A549 (cell line): ENCODE measurements at places on chromosomes 11 and 22.

DNA sequence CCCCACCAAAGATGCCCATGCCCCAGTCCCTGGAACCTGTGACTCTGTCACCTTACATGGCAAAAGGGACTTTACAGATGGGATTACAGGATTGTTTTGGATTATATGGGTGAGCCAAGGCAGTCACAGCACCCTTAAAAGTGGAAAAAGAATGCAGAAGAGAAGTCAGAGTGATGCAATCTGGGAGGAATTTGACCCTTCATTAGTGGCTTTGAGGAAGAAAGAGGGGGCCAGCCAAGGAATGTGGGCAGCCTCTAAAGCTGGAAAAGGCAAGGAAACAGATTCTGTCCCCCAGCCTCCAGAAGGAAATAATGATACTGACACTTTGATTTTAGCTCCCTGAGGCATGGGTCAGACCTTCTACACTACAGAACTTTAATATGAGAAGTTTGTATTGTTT lies 257.3 kb upstream of the ISX start:
- no peak for DNase-seq

GRCh38 chr11:41878095-41878494 lies 418.6 kb upstream of the LRRC4C start:
- peak; percentile 28 for DNase-seq

DNA sequence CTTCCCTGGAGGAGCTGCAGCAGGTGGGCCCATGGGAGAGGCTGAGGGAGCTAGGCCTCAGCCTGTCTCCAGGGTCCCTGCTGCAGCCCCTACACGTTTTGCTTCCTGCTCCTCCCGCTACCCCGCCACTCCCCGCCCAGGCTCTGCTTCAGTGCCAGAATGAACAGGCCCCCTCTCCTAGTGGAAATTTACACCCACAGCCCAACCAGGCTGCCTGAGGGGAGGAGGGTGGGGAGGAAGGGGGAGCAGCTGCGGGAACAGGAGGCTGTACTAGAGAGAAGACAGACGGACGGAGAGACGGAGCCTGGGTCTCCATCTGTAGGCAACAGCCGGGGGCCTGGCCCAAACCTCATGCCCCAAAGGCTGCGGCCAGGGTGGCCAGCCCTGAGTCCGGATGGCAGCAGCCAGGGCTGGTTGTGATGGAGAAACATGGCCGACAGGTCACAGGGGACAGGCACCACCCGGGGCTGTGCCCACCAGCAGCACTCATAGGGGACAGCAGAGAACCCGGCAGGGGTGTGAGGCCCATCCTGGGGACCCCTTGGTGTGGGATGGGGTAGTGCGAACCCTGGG lies 20.6 kb downstream of the FLRT1 start:
- no peak for DNase-seq

DNA sequence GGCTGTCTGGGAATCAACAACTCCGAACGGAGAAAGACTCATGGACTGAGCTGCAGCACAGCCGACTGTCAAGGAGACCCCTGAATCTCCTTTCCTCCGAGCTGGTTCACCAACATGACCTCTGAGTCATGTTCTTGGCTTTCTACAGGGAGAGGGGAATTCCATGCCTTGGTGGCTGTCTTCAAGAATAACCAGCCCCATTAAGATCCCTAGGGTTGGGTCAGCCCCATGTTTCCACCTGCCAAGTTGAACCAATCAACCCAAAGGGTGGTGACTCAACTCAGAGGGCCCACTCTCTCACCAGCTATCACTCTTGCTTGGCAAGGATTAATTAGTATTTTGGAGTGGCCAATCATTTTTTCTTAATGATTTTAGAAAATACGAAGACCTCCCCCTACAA lies 28.3 kb upstream of the IGSF22 start:
- peak; percentile 29 for DNase-seq
